Stimulated activated CD8-positive, alpha-beta memory T cell treated with anti-CD3 and anti-CD28 coated beads, Interleukin-15, amount 100 ng/mL, for 24 hours (primary cell): ENCODE measurements at places on chromosomes 11 and 22.

- DNase-seq = no peak
These were observed 82.5 kb downstream of the ZNF280B start for GRCh38 chr22:22425783-22426624.

DNA sequence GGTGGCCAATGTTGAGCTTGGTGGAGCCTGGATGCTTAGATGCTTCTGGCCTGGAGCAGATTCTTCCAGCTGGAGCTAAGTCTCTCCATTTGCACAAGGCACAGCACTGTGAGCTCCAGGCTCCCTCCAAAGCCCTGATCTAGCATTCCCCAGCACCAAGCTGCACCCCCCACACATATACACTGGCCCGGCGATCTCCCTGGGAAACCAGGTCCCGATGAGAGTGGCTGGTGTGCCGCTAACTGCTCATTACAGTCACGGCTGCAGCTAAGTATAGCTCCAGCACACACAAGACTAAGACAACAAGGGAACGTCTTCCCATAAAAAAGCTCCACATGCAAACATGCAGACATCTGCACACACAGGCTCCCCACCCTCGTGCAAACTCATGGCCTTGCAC is 17.6 kb downstream of the KCNC1 start:
- no peak for DNase-seq

DNA sequence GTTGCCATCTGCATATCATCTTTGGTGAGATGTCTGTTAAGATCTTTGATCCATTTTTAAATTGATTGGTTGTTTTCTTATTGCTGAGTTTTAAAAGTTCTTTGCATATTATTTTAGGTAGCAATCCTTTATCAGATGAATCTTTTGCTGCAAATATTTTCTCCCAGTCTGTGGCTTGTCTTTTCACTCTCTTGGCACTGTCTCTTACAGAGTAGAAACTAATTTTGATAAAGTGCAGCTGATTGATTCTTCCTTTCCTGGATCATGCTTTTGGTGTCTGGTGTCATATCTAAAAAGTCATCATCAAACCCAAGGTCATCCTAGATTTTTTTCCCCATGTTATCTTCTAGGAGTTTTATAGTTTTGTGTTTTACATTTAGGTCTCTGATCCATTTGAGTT is 112.6 kb downstream of the NAT10 start:
- DNase-seq = no peak

DNA sequence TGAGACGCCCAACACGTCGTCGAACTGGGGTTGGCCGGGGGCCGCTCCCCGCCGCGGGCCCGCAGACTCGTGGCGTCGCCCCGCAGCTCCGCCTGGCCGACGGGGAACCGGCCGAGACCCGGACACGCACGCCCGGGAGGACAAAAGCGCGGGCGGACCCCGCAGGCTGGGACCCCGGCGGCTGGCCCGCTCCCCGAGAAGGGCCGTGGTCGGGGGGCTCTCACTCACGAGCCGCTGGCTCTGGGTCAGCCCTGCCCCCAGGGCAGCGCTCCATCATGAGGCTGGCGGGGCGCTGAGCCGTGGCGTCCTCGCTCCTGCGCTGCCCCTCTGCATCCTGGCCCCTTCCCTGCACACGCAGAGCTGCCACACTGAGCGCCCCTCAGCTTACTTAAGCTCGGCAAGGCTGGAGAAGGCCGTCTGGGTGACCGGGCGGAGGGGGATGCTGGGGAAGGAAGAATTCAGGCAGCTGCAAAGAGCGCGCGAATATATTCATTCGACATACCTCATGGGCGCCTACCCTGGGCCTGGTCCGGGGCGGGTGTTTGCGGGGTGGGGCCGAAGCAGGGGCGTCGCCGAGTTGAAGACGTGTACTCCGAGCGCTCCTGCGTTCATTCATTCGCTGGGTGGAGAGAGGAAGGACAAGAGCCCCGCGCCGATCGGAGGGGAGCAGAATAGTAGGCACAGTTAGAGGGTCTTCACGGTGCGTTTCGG is 579 bp upstream of the CYB5R2 start:
- DNase-seq = no peak

- DNase-seq = no peak
These were observed 54.5 kb downstream of the C11orf91 start for GRCh38 chr11:33646168-33646567.

GRCh38 chr11:119406005-119406404 is 17.0 kb downstream of the THY1 start:
- no peak for DNase-seq
